Tongue (tissue), 3 donors: ENCODE measurements at places on chromosomes 12 and 14. TPM values are rescaled to one million over a fixed set of nuclear protein-coding genes. Genes with fewer than 3 reads are reported as not detected.

The GALNT16 gene
- total RNA-seq, result 17.3 TPM

The C12orf76 gene
- 20.9 TPM for total RNA-seq

The SLC7A7 gene
- total RNA-seq, result 14.2 TPM

The MSI1 gene
- total RNA-seq, result 0.31 TPM

The KRT2 gene
- not detected for total RNA-seq

The TMEM179 gene
- total RNA-seq, result 0.72 TPM

The SOX5 gene
- total RNA-seq, result 7.8 TPM

The GARIN6 gene
- total RNA-seq, result not detected

The KRT85 gene
- not detected for total RNA-seq

The CISTR gene
- not detected for total RNA-seq

The KCNK13 gene
- total RNA-seq, result 1.0 TPM

The KCNMB4 gene
- 6.1 TPM for total RNA-seq

The ARG2 gene
- 3.9 TPM for total RNA-seq

The RNASE3 gene
- total RNA-seq, result not detected

The INHBE gene
- not detected for total RNA-seq

The NCKAP5L gene
- total RNA-seq, result 14.3 TPM

The DDX54 gene
- 19.4 TPM for total RNA-seq

The NOXRED1 gene
- total RNA-seq, result not detected

The PRKD1 gene
- 19.2 TPM for total RNA-seq

The INTS13 gene
- 19.3 TPM for total RNA-seq

The MIP gene
- not detected for total RNA-seq

The CCNT1 gene
- 27.3 TPM for total RNA-seq

The PSMD9 gene
- 58.2 TPM for total RNA-seq

The SMOC1 gene
- total RNA-seq, result 4.0 TPM

The RAPGEF3 gene
- 16.0 TPM for total RNA-seq

The RASAL1 gene
- 3.8 TPM for total RNA-seq

The IL26 gene
- total RNA-seq, result not detected

The POTEG gene
- not detected for total RNA-seq

The PHETA1 gene
- total RNA-seq, result 4.5 TPM

The MIS18BP1 gene
- 49.7 TPM for total RNA-seq

The C1RL gene
- 23.1 TPM for total RNA-seq

The GTF2A1 gene
- 31.9 TPM for total RNA-seq

The PUS1 gene
- total RNA-seq, result 10.1 TPM

The C14orf180 gene
- total RNA-seq, result 3.3 TPM

The KRT80 gene
- 10.3 TPM for total RNA-seq

The MSRB3 gene
- 67.8 TPM for total RNA-seq

The TAS2R19 gene
- 17.1 TPM for total RNA-seq

The USP44 gene
- 0.31 TPM for total RNA-seq

The KCNA5 gene
- total RNA-seq, result 3.7 TPM

The AMIGO2 gene
- total RNA-seq, result 2.5 TPM

The ARHGDIB gene
- 23.0 TPM for total RNA-seq

The RNASE7 gene
- total RNA-seq, result 1.2 TPM

The SERPINA12 gene
- not detected for total RNA-seq

The VSIG10 gene
- total RNA-seq, result 17.3 TPM

The FSCB gene
- total RNA-seq, result 0.10 TPM

The SLC5A8 gene
- total RNA-seq, result 0.41 TPM

The SRGAP1 gene
- total RNA-seq, result 6.1 TPM

The CLEC14A gene
- total RNA-seq, result 42.2 TPM

The NFE2 gene
- total RNA-seq, result 4.3 TPM

The GPRC5A gene
- total RNA-seq, result 2.9 TPM

The STAC3 gene
- total RNA-seq, result 310 TPM

The SMIM41 gene
- total RNA-seq, result 0.82 TPM
